ENCODE measurements at places on chromosomes 11 and 22.
A peak's percentile ranks its signal among the peaks of the same experiment; 100 is the strongest.

DNA sequence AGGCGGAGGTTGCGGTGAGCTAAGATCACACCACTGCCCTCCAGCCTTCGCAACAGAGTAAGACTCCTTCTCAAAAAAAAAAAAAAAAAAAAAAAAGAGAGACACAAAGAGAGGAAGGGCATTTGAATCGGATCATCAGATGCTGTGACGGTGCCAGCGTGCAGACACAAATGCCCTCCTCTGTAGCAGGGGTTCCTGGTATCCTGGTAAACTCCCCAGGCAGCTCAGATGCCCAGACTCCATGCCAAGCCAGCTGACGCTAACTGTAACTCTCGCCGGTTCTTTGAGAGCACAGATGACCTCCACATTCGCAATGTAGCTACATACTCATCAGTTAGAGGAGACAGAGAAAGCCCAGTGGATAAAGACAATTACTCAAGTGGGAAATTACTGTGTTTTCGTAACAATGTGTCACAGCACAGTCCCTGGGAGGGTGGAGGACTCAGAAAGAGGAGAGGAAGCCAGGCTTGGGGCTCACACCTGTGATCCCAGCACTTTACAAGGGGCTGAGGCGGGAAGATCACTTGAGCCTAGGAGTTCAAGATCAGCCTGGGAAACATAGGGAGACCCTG, 153.1 kb downstream of the BRD1 start:
- no peak for DNase-seq

GRCh38 chr11:121696177-121696871, 243.6 kb upstream of the SORL1-AS1 start:
- peak; percentile 40 for DNase-seq

GRCh38 chr22:36285017-36285416, 32.1 kb downstream of the APOL1 start:
- DNase-seq, result no peak

- DNase-seq, result no peak
Observed at GRCh38 chr22:17692841-17693240, 54.3 kb downstream of the BCL2L13 start.

- no peak for DNase-seq
Observed at GRCh38 chr11:78651923-78652842, 77.5 kb upstream of the NARS2 start.

DNA sequence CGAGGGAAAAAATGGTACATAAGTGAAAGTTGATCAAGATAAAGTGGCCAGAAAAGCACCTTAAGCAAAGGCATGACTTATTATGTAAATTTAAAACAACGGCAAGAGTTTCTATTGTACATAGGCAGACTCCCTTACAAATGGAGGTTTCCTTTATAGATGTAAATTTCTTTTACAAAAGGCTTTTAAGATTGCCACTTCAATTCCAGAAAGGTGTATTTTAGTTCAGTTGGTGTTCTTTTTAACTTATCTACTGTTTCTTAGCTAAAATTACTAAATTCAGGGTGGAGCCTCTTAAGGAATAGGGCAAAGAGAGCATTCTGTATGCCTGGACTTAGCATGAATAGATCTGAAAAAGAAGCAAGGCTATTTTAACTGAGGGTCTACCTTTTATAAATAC, 24.9 kb upstream of the GNAZ start:
- no peak for DNase-seq

DNA sequence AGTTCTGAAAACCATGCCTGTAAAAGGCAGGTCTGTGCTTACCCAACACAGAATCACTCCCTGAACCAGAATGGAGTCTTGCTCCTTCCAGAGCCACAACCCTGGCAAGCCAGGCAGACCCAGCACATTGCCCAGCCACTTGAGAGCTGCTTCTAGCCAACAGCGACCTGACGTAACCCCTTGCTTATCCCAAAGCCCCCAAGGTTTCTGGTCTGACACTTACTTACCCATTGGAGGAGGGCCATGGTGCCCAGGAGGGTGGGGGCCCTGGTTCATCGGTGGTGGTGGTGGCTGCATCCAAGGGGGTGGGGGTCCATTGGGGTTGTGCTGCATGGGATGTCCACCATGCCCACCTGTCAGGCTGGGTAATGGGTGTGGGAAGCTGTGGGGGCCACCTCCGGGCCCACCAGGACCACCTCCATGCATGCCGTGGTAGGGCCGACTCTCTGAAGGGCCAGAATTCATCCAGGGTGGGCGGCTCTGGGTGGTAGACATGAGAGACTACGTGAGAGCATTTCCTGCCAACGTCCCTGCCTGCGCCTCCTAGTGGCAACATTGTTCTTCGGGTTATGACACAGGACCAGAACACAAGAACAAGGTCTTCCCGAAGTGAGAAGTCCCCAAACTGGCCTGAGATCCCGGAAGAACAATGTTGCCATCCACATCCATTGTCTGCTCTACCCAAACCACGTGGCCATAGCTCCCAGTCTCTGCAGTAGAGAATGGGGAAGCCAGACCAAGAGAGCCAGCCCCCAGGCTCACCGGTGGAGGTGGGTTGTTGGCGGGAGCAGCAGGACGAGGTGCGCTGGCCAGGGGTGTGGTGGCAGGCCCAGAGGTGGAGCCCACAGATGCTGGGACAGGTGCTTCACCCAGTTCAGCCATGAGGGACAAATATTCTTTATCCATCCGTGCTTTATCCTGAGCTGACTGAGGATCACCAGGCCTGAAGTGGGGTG, 7.8 kb upstream of the PYGM start:
- peak; percentile 88 for DNase-seq

- DNase-seq, result no peak
Observed at GRCh38 chr11:75862437-75862836, 47.4 kb downstream of the UVRAG start.

GRCh38 chr11:64474680-64475079, 115.7 kb downstream of the RPS6KA4 start:
- no peak for DNase-seq

- no peak for DNase-seq
Observed at GRCh38 chr11:78193806-78194205, 5.1 kb downstream of the USP35 start.

DNA sequence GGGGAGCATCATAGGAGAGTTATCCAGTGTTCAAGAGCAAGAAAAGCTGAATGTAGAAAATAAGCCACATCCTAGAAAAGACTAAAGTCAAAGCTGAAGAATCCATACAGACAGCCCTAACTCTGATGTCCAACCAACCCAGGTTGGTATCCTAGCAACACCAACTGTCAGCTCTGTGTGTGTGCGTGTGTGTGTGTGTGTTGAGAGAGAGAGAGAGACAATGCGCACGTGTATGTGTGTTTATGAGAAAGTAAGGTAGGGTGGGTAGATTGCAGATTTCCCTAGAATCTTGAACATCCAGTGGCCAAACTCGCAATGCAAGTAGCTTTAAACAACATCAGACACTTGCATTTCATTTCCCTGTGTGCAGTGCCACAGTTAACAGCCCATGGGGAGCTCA, 274.9 kb downstream of the FAM181B start:
- DNase-seq, result no peak

- no peak for DNase-seq
Observed at GRCh38 chr11:74025467-74026166, 16.7 kb upstream of the UCP3 start.

DNA sequence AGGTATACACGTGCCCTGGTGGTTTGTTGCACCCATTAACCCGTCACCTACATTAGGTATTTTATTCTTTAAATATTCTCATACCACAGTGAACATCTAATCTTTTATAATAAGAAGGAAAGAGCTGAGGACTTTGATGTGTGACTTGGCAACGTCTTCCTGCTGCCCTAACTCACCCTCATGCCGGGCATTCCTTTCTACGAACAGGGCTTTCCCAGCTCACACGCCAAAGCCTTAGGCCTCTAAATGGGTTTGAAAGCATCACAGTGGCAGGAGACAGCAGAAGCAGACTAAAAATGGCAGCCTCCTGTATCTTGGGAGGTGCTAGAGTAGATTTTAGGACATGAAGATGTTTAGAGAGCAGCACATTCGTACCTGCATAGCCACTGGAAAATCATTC, 52.6 kb downstream of the CLTCL1 start:
- DNase-seq, result no peak

DNA sequence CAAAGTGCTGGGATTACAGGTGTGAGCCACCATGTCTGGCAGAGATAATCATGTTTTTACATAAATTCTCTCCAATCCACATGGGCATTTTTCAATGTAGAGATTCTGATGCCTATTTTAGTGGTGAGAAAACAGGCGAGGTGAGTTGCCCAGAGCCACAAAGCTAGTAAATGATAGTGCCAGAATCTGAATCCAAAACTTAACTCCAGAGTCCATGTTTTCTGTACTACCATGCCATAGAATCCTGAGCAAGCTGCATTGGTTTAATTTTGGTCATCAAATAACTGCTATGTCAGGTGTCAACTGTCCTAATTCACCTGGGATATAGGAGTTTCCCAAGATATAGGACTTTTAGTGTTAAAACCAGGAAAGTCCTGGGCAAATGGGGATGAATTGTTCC, 13.6 kb downstream of the NEFH start:
- DNase-seq, result no peak

DNA sequence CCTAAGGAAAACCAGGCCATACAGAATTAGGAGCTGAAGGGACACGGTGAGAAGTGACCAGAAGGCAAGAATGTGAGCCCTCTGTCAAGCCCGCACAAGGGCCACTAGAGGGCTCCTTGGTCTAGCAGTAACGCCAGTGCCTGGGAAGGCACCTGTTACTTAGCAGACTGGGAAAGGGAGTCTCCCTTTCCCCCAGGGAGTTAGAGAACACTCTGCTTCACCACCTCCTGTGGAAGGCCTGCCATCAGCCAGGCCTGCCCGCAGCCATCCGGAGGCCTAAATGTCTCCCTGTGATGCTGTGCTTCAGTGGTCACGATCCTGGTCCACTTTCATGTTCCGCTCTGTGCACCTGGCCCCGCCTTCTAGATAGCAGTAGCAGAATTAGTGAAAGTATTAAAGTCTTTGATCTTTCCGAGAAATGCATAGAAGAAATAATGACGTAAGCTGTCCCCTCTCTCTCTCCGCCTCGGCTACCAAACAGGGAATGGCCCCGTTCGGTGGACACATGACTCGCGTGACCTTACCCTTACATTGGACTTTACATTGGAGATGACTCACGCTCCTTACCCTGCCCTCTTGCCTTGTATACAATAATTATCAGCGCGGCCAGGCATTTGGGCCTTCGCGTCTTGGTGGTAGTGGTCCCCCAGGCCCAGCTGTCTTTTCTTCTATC, 10.7 kb upstream of the GSTP1 start:
- peak; percentile 78 for DNase-seq

DNA sequence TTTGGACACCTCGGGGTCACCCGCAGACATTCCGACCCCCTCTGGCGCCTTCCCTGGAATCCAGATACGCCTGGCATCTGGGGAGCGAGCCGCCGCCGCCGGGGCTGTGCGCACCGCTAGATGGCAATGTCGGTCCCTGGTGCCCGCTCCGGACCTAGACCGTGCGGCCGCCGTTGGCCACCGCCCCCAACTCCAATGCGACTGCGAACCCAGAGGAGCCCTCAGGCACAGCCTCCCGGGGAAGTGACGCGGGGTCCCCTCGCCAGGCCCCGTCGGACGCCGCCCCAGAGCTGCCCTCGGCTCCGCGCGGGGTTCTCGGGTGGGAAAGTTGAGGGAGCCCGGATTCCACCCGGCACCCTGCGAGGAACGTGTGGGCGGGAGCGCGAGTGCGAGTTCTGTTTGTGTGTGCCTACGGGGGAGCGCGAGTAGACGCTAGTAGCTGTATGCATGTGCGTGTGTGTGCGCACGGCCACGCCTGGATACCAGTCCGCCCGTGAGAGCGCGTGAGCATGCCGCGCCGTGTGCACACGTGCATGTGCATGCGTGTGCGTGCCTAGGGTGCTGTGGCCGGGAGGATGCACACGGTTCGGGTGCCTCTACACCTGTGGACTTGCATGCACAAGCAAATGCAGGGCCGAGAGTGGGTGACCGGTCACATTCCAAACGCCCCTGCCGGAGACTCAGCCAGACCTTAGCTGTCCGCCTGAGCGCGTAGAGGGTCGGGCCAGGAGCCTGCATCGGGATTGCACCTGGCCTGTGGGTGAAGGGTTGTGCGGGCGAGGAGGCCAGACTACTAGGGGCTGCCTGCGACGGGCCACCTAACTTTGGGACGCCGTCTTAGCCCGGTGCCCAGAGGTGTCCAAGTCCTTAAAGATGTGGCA, 1.9 kb downstream of the CHRM4 start:
- peak; percentile 89 for DNase-seq

- no peak for DNase-seq
Observed at GRCh38 chr11:12941671-12942070, 67.4 kb upstream of the RASSF10 start.

DNA sequence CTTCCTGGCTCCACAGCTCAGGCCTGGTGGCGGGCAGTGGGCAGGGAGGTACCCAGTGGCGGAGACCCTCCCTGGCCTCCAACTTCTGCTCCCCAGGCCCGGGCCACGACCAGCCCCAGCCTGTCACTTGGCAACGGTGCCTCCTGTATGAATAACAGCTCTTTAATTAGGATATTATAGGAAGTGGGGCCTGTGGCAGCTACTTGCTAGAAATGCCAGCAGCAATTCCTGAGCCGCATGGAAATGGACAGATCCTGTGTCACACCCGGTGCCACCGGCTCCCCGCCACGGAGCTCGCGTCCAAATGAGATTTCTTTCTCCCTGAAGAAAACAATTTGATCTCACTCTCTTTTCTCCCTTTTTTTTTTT, 104.5 kb downstream of the CHST1 start:
- no peak for DNase-seq

- peak; percentile 57 for DNase-seq
Observed at GRCh38 chr11:87463486-87464102, 425.9 kb downstream of the TMEM135 start.

- DNase-seq, result no peak
Observed at GRCh38 chr11:16293204-16293681, 63.1 kb downstream of the SOX6 start.

DNA sequence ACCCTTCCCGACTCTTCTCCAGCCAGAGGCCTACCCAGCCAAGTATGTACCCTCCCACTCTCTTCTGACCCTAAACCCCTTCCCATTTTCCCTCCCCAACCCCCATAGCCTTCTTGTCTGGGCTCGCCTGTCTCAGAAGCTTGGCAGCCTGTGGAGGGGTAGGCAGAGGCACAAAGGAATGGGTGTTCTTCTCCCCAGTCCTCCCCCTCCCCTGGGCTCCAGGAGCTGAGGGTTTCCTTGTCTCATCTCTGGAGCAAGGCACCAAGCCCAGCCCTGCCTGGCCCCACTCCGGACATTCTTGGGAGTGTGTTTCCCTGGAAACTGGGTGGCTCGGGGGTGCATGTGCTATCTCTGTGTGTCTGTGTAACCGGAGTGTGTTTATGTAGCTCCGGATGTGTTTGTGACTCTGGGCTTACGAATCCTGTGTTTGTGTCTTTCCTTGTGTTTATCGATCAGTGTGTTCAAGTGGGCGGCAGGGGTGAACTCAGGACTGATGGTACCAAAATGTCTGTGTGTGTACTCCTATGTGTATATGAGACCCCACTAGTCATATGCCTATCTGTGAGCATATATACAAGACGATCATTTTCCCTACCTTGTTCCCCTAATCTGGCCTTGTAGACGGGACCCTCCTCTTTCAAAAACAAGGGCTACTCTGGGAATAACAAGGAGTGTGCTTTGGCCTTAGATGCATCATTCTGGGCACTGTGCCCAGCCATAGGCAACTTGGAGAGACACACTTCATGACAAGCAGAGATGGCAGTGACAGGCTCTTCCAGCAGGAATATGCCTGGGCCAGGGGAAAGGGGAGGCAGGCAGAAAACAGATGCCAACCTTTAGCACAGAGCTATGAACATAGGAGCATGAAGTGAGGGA, 10.9 kb downstream of the PHLDB1 start:
- peak; percentile 40 for DNase-seq
